ENCODE measurements at places on chromosomes 2 and 18.

- DNase-seq, result peak; percentile 64
These were observed 15.1 kb downstream of the ACTG2 start for GRCh38 chr2:73907840-73908452.

- no peak for DNase-seq
These were observed 98.0 kb downstream of the ADCYAP1 start for GRCh38 chr18:1002653-1003178.

- DNase-seq, result no peak
These were observed 156.4 kb downstream of the PPP1R1C start for GRCh38 chr2:182142062-182142461.

GRCh38 chr2:202716953-202717597, 82.3 kb downstream of the FAM117B start:
- DNase-seq, result no peak

DNA sequence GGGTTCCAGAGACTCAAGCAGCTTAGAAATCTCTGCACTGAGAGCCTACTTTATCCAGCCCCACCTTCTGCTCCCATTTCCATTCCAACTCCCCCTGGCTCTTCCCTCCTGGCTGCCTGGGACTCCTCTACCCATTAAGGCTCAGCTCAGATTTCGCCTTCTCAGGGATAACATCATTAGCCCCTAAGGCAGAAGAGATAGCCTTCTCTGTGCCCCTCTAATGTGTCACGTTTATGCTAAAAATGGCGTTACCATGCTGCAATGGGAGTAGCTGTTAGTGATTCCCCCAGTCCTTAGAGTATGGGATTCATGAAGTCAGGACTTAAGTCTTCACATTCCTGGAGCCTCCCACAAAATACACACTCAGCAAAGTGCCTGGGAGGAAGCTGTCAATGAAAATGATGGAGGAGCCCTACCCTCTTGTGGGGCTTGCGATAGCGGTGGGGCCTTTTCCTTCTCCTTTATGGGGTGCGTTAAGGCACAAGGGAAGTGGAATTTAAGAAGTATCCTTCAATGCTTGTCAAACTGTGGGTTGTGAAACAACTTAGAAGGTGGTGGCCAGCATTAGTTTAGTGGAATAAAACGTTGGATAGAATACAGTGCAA, 144.7 kb upstream of the COPS8 start:
- DNase-seq, result no peak

DNA sequence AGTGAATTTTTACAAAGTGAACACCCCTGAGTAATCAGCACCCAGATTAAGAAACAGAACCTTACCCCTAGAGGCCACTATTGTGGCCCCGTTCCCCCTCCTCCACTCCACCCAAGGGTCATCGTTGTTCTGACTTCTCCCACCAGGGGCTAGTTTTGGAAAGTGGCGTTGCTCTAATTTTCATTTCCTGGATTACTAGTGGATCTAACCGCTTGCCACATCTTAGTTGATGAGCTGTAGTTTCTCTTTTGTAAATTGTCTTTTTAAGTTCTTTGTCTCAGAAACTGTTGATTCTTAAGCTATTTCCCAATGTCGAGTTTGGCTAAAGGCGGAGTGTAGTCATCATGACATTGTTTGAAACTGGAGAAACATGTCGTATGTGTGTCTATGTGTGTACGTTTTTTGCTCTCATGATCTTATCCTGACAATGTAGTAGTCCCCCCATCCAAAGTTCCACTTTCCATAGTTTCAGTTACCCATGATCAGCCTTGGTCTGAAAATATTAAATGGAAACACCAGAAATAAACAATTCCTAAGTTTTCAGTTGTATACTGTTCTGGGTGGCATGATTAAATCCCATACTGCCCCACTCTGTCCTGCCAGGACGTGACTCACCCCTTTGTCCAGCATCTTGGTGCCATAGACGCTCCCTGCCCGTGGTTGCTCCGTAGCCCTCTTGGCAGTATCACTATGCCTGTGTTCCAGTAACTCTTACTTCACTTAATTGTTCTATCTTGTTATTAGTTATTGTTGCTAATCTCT, 71.0 kb upstream of the SP3 start:
- DNase-seq, result no peak

DNA sequence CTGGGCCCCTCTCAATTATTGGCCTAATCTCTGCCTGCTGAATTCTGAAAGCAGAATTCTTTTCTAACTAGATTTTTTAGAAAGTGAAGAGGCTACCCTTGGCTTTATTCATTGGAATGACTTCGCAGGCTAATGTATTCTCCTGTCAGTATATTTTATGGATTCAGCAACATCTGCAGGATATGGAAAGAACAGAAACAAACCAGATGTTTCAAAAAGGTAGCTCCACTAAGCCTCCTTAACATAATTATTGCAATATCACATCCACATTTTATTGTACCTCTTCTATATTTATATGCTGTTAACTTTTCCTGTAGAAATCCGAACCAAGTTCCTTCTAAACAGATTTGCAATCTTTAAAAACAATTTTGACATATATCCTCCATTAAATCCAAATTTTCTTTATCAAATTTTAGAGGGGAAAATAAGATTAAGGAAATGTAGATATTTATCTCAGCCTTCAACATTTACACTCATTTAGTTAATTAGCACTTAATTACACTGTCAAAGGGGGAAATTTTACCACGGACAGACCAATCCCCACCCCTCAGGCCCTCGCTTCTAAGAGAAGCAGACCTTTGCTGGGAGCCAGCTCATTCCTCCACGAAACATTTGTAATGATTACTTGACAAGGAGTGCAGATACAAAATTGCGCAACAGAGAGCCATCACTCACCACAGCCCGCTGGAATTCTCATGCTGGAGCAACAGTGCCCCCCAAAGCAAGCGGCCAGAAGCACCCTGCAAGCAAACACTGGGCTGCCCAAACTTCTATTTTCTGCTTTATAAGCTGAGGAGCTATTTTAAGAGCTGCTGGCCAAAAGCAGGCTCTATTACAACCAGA, 253.4 kb downstream of the ETAA1 start:
- no peak for DNase-seq

DNA sequence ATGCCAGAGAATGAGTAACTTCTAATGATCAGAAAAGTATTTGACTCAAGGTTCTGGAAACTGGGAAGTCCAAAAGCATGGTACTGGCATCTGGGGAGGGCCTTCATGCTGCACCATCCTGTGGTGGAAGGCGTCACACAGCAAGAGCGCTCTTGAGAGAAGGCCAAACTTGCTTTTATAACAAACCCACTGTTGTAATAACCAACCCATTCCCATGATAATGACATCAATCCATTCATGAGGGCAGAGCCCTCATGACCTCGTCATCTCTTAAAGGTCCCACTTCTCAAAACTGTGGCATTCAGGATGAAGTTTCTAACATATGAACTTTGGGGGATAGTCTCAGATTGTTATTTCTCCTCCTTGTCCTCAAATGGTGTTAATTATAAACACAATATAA, 67.8 kb downstream of the COA5 start:
- no peak for DNase-seq

GRCh38 chr2:99509387-99509786, 19.6 kb upstream of the REV1 start:
- DNase-seq, result no peak

DNA sequence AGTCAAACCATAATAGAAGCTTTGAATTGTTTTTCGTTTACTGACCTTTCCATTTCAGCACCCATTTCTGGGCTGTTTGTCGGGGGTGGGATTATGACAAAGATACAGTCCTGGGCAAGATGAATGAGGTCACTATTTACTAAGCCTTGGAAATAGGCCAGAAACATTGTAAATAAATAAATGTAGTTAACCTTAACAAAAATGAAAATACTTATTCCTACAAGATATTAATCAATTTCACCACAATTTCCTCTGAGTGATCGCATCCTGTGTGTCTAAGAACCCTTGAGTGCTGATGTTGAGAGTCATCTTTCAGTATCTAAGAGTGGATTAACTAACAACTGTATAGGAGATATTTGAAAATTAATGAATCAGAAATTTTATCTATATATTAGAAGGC, 14.0 kb downstream of the ITGA4 start:
- DNase-seq, result no peak

DNA sequence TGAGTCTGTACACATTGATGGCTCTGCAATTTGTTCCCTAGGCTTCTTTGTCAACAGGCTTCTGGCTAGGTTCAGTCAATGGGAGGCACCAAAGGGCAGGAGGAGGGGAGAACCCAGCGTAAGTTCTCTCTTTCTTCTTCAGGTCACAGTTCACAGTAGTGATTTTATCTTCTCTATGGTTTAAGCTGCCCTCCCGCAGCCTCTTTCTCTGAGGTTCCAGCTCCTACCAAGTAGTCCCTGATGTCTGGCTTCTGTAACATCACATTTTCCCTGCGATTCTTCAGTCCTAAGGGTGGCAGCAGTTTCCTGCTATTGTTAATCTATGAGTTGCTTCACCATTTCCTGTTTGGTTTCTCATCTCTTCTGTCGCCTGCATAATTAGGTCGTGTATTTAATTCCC, 107.4 kb downstream of the CPO start:
- DNase-seq, result peak; percentile 29

DNA sequence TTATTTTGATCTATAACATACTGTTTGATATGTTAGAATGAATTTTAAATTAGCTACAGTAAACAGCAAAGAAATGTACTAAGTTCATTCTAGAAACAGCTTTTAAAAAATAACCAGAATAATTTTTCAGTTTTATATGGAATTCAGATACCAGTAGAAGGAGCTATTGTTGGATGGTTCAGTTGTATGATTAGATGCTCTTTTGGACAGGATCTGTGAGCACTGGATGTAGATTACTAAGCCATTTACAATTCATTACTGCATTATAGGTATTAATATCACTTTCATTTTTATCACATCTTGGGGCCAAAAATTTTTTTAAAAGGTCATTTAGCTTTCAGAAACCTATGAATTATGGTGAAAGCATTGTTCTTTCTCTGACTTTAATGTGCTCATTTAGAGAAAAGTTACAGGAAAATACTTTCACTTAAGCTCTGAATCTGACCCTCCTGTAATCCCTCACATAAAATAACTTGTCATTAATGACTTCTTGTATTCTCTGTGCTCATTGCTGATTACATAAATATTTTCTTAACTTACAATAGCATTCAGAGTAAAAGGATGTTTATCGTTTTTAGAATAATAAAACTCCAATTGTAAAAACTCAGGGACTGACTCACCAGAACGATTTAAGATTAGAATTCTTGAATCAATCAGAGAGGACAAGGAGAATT, 750.2 kb downstream of the SLC4A3 start:
- DNase-seq, result no peak

DNA sequence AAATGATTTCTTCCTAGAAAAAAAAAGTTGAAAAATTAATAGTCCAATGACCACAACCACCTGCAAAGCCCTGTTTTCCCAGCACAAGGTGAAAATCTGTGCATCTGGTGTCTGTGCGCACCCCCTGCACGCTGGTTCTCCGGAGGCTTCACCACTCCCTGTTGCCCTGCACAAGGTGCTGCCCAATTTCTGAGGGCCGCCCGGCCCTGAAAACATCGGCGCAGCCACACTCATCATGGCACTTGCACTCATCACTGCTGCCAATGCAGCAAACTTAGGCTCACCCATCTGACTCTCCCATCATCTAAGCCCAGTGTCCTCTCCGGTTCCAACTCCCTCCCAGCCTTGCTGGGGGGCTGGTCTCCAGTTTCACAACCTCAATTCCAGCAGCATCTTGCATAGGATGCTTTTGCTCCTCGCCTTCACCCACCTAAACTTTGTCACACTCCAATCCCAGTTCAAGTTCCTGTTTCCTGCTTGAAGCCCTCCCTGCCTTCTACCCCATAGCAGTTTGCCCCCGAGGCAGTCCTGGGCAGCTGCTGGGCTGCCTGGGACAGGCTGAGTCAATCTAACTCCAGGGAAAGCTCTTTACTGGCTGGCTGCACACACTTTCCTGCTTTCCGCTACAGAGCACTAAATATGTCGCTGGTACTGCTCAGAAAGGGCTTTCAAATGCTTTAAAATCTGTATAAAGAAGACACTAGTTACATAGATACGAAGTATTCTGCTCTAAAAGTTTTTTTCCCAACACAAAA, 522.5 kb upstream of the ID2 start:
- no peak for DNase-seq

DNA sequence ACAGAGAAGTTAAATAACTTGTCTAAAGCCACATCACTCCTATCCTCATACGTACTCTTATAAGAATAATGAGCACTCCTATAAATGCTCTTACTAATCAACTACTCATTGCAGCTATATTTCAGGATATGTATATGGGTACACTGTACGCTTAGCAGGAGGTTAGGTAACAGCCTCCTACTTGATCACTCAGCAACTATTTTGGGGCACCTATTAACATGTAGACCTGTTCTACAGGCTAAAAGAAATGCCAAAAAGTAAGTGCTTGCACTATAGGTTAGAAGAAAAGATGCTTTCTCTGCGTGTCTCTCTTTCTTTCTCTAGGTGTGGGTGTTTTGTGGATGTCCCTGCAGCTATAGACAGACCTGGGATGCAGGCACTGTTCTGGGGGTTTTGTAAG, 83.1 kb downstream of the TMEM182 start:
- no peak for DNase-seq

GRCh38 chr18:25983730-25984129, 106.7 kb downstream of the SS18 start:
- DNase-seq, result no peak

DNA sequence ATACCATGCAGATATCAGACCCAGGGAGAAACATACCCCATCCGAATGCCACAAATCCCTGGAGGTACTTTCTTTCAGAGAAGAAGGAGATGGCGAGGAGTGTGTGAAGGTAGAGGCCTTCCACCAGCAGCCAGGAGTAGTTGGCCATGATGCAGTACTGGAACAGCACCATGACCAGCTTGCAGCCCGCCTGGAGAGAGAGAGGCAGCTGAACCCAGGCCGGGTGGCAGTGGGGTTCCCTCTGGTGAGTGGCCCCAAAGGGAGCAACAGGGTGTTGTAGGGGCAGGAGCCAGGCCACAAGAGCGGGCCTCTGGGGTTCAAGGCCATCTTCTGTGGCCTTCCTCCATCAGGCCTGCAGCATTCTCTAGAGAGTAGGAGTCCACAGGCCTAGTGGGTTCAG, 30.2 kb downstream of the TMEM37 start:
- DNase-seq, result no peak

DNA sequence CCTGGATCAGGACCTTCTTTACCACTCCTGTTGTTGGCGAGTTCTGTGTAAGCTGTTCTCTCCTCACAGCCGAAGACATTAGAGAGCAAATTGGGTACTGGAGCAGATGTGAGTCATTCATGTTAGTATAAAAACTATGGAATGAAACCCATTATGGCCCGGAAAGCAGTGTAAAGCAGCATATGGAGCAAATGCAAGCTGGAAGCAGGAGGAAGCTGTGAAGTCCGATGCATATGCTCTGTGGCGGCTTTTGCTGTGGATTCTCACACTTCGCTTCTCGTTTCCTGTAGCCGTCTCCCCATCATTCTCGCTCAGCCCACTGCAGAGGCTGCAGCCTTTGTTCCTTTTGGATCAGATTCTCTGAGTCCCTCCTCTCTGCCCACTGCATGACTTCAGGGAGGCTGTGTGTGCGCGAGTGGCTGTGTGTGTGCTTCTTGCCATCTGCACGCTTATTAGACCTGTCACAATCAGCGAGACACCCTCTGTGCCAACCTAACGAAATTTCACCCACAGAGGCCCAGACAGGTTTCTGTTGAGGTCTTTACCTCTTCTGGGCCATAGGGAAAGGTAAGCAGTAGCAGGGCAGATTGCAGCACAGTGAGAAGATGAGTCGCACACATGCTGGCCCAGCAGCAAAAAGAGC, 3.3 kb upstream of the GALNT14 start:
- DNase-seq, result no peak

Measured in activated CD4-positive, alpha-beta T cell treated with anti-CD3 and anti-CD28 coated beads for 4 hours (primary cell).